ENCODE measurements at places on chromosomes 5 and 9.

- no peak for DNase-seq
These were observed 626.8 kb downstream of the SEMA5A start for GRCh38 chr5:8919096-8919495.

DNA sequence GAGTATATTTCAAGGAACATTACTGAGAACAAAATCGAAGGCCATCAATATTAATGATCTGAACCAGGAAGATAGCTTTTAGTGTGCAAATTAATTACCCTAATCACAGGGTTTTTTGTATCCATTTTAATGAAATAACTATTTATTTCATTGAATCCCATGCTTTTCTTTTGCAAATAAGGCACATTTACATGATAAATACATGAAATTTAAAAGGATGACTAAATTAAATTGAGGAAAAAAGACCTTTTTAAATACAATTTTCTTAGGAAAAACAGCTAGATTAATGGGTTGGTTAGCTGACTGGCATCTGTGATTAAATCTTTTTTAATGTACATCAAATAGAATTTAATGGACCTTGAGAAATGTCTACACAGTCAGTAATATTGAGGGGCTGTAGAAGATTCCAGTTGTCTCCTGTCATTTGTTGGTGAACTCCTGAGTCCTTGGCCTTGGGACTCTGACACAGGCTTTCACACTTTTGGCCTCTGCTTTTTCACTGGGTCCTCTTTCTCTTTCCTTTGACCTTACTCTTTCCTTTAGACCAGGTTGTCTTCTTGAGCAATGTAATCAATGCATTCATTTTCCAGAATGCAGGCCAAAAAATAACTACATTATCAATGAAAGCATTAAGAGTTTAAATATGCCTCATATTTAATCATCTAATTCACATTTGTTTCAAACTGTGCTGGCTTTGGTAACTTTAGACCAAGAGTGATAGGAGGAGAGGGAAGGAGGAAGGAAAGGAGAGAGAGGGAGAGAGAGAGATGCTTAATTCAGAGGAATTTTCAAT, 511.5 kb downstream of the ZNF608 start:
- no peak for DNase-seq

GRCh38 chr9:126880947-126881332, 20.5 kb downstream of the ZBTB34 start:
- DNase-seq = no peak

DNA sequence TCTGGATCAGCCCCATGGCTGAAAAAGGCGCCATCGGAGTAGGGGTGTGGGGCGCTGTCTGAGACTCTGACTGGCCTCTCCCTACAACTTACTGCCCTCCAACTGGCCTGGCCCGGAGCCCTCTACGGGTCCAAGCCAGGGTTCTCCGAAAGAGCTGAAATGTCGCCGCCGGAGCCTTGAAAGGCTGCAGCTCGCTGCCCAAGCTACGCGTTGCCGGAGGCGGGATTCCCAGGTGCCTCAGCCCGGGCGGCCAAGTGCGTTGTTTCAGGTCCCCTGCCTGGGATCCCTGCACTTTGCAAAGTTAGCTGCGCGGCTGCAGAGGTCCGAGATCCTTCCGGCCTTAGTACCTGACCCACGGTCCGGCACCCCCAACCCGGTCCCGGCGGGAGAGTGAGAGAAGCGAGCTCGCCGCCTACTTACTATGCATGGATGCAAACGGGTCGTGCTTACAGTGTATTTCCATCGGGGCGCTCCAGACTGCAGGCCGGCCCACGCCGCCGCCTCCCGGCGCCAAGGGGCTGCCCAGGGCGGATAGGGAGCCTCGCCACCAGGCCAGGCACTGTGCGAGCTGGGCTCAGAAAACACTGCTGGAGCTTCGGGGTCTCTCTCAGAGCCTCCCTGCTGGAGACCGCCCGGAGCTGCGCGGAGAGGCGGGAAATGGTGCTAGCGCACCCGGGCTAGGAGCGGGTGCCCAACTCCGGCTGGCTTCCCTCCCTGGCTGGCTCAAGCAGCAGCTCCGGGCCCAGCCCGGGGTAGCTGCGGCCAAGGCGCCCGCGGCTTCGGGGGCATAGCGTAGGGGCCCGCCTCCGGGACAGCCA, 7.7 kb downstream of the PAX5 start:
- no peak for DNase-seq

DNA sequence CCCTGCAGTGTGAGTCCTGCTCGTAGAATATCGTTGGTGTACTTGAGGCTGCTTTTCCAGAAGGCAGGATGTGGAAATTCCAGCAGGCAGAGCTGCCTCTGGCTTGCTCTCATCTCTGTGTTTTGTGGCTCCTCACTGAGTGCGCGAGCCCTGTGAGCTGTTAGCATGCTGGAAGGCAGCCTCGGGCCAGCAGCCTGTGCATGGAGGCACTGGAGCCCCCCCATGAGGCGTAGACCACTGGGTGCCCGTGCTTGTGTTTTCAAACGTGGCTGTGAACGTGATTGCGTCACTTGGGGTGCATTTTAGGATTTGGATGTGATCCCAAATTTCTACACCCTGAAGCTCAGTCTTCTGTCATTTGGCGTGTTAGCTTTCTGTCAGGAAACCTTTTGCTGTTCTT, 3.2 kb downstream of the WDR5 start:
- no peak for DNase-seq

GRCh38 chr5:144121577-144121976, 48.9 kb downstream of the YIPF5 start:
- no peak for DNase-seq

DNA sequence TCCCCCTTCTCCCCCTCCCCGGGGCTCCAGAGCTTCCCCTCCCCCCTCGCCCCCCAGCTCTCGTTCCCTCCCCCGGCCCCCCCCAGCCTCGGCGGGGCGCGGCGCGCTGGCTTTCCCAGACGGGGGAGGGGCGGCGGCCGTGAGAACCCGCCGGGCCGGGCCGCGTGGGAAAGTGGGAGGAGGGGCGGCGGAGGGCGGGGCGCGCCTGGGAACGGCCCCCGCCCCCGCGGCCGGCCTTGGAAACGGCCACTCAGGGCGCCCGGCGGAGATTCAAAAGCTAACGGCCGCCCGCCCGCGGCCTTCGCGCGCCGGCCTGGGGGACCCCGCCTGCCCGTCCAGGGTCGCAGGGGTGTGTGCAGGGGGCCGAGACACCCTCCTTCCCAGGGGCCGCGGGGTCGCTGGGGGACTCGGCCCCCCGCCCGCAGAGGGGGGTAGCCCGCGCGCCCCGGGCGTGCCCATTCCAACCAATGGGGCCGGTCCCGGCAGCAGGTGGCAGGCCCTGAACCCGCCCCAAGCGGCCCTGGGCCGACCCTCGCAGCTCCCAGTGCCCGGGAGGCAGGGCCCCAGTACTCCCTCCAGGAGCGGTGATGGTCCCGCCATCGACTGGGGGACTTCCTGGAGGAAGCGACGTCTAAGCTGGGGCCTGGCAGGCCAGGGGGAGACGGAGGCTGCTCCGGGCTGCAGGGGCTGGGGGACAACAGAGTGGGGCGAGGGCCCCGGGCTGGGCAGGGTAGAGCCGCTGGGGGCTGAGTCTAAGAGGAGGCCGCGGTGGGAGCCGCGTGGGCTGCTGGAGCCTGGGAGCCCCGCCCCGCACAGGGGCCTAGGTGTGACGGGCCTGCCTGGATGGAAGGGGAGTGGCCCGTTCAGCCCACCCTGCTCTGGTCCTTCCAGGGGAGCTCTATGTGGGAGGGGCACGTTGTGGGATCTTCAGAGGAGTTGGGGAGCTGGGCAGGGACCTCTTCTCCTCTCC, 14.2 kb upstream of the NRARP start:
- DNase-seq = peak; percentile 33

- no peak for DNase-seq
These were observed 153.4 kb downstream of the ZNF462 start for GRCh38 chr9:107016383-107016782.

DNA sequence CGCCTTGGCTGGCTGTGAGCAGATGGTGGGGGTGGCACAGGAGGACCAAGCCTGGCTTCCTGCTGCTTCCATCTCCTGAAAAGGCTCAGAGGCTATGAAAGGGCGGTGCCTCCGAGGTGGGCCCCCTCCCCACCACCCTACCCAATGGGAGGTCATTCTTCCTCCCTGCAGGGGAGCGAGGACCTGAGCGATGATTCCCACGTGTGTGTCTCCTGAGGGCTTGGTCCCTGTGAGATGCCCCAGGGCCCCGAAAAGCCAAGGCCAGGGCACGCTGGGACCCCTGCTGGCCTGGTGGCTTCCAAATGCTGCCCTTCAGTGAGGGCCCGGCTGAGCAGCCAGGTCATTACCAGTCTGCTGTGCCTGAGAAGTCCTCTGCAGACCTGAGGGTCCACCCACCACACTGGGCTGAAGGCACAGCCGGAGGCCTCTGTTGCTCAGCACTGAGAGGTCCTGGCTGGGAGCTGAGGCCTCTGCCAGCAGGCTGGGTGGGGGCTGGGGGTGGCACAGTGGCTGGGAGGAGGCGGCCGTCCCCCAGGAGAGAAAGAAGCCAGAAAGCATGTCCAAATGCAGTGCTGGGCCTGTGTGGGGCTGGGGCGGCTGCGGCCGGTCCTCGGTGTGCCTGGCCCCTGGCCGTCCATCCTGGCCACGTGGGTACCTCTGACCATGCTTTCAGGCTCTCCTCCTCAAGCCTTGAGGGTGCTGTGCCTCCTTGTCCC, 14.0 kb upstream of the SLC6A19 start:
- DNase-seq = no peak

DNA sequence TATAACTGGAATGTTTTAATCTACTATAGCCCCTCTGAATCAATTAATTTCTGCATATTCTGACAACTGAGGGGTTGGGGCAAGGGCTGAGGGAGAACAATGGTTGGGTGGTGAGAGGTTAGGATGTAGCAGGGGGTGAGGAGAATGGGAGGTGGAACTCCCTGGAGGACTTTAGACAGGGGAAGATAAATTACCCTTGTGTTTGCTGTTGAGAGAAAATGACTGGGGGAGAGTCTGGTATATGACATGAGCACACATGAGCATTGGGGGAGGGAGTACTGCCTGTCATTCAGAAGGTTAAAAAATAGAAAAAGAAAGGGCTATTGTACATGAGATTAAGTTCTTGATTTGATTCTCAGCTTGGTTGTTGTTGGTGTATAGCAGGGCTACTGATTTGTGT, 37.2 kb upstream of the PAPPA start:
- no peak for DNase-seq

DNA sequence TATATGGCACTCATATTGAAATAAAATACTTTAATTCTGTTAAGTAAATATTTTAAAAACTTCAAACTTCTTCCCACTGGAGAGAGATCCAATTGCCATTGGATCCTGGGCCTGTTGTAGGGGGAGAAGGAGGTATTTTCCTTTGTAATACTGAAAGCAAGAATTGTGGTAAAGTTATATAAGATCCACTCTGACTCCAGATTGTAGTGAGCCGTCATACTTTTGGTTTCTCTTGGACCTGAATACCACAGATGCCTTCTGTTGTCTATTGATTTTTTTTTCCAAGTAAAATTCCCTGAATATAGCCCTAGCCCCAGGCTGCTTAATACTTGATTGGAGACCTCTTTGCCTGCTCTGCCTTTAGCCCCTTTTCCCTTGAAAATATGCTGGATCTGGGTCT, 86.9 kb downstream of the ATG10 start:
- DNase-seq = no peak

- DNase-seq = no peak
These were observed 114.7 kb upstream of the SLC44A1 start for GRCh38 chr9:105129731-105130130.

GRCh38 chr5:126736141-126736540, 40.8 kb upstream of the LMNB1 start:
- DNase-seq = no peak

DNA sequence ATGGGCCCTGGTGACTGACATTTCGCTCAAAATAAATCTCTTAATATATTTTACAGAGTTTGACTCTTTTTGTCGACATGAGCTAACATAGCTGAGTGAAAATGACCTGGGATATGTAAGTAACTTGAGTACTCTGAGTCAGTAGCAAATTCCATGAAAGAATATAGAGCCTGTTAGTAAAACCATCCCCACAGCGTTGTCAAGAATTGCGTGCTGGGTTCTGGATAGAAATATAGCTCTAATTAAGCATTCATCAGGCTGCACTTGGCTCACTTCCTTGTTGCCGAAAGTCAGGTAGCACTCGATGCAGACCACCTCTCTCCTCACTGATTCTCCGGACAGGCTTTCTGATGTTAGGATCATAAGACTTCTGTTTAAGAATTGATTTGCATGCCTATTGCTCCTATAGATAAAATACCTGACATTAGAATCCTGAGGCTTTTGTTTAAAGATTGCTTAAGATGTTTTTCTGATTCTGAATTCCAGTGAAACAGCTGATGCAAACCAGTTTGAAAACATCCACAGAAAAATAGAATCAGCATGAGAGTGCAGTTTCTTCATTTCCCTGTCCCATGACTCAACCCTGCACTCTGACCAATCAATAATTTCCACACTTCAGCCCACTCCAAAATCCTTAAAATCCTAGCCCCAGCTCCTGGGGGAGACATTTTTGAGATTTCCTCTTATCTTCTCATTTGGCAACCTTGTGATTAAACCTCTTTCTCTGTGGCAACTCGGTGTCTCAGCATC, 310.6 kb downstream of the DIRAS2 start:
- no peak for DNase-seq

DNA sequence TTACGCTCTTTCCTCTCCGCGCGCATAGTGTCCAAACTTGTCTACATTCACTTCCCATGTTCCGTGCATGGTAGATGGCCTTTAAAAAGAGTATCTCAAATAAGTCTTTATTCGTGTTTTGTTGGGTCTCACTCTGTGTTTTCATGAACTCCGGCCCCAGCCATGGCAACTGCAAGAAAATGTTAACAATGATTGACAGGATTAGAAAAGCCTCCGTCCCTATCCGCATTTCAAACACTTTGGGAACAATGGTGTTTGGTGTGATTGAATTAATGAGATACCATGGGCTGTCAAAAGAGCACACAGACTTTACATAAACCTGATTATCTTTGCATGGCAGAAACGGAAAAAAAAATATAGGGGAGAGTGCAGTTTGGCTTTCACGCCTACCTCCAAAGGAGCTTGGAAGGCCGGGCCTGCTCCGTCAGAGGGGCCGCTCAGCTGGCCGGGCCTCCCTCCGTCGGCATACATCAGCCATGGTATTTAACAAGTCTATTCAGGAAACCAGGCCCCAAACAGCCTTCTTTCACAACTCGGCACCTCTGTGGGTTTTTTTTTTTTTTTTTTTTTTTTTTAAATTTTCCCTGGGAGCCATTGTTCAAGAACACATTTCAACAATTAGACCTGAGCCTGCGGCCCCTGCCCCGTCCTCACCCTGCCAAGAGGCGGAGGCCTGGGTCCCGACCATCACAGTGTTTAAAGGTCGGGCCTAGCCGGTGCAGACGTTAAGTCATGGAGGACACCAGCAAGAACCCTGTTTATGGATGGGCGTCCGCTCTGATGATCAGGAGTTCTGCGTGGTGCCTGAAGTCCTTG, 323.8 kb upstream of the IRX4 start:
- no peak for DNase-seq

GRCh38 chr5:170769898-170770416, 13.6 kb upstream of the GABRP start:
- DNase-seq = no peak

Data from activated T-cell treated with anti-CD3 and anti-CD28 coated beads, Interleukin-2, amount 50 U/mL, for 48 hours (primary cell).